Melanocyte of skin (primary cell): ENCODE measurements at places on chromosomes 2 and 18. TPM values are rescaled to one million over a fixed set of nuclear protein-coding genes. Genes with fewer than 3 reads are reported as not detected.

MAP3K19 gene
- not detected in 2 replicates for total RNA-seq

RGPD3 gene
- 0.33 and 0.46 TPM in 2 replicates for total RNA-seq

ALPG gene
- total RNA-seq, result not detected in 2 replicates

TMEM185B gene
- 22.3 and 24.5 TPM in 2 replicates for total RNA-seq

ESPNL gene
- total RNA-seq, result under 0.01 TPM in 1 of 2 replicates, not detected in the other

AGFG1 gene
- total RNA-seq, result 136 and 182 TPM in 2 replicates

B3GNT7 gene
- under 0.01 and 0.36 TPM in 2 replicates for total RNA-seq
